ENCODE measurements at places on chromosomes 2 and 18.

GRCh38 chr18:5982332-5982731 lies 87.0 kb upstream of the TMEM200C start:
- DNase-seq = no peak

- no peak for DNase-seq
These were observed 8.1 kb downstream of the MARS2 start for GRCh38 chr2:197713271-197713670.

DNA sequence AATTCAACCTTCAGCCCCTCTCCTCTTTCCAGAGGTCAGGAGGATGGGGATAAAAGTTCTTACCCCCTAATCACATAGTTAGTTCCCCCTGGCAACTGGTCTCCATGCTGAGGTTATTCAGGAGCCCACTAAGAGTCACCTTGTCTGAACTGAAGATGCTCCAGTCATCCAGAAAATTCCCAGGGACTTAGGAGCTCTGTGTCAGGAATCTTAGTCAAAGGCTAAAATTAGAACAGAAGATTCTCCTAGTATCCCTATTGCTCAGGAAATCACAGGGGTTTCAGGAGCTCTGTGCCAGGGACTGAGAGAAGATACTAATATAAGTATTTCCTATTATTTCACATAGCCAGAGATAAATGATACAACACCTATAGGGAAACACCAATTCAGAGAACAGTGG lies 37.3 kb upstream of the LONRF2 start:
- no peak for DNase-seq

DNA sequence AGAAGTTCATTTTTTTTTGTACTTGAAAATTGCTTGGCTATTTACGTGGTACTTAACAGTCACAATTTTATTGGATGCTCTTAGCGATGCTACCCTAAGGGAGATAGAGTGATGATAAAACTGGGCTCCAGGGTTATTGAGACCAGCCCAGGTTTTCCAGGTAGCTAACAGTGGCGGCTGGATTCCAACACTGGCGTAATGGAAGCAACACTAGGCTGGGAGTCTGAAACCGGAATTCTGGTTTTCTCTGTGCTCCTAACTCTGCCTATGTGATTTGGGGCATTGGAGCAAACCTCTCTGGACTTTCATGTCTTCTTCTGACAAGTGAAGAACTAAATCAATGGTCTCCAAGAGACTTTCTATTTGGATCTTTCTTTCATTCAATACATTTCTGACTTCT lies 9.4 kb upstream of the GALNT14 start:
- no peak for DNase-seq

DNA sequence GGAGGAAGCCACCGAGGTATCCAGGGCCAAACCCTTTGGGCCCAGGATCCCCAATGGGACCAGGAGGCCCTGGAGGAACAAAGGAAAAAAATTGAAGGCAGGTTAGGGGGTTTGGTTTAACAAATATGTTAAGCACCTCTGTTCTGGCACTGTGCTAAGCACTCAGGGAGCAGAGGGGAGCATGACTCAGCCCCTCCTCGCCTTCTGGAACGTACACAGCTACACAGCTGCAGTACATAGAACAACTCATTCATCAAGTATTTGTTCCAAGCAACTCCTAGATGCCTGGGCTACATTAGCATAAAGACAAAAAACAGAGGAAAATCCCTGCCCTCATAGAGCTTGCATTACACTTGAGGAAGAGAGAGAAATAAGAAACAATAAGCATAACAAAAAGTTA lies 153.6 kb downstream of the COL4A4 start:
- DNase-seq = no peak

DNA sequence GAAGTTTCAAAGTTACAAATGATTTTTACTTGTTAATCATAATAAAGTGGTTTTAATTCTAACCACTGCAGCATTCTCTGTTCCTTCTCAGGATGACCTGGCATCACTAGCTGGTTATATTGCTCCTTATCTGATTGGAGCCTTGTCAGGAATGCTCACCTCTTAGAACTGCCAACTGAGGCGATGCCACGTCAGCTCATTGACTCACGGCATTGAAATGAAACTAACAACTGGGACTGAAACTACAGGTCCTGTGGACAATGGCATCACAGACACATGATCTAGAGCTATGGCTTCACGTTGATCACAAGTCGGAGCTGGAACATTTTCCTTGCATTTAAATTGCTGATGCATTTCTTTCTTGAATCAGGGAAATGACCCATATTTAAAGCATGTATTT lies 54.9 kb upstream of the MAP2 start:
- no peak for DNase-seq

DNA sequence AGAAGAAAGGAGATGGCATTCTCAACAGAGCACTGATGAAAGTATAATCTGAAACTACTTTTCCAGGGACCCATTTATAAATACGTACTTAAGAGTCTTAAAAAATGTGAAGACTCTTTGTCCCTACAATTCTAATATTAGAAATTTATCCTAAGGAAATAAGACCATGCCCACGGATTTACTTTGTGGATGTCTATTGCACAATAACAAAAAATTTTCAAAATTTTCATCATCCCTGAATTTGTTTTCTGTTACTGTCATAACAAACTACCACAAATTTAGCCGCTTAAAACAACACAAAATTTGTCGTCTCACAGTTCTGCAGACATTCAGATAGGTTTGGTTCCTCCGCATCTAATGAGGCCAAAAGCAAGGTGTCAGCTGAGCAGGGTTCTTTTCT lies 182.3 kb upstream of the SMAD7 start:
- DNase-seq = no peak

Measured in activated gamma-delta T cell treated with Interleukin-2 at 50 U/mL for 16 hours (primary cell).